ENCODE measurements at places on chromosomes 7 and 10.

DNA sequence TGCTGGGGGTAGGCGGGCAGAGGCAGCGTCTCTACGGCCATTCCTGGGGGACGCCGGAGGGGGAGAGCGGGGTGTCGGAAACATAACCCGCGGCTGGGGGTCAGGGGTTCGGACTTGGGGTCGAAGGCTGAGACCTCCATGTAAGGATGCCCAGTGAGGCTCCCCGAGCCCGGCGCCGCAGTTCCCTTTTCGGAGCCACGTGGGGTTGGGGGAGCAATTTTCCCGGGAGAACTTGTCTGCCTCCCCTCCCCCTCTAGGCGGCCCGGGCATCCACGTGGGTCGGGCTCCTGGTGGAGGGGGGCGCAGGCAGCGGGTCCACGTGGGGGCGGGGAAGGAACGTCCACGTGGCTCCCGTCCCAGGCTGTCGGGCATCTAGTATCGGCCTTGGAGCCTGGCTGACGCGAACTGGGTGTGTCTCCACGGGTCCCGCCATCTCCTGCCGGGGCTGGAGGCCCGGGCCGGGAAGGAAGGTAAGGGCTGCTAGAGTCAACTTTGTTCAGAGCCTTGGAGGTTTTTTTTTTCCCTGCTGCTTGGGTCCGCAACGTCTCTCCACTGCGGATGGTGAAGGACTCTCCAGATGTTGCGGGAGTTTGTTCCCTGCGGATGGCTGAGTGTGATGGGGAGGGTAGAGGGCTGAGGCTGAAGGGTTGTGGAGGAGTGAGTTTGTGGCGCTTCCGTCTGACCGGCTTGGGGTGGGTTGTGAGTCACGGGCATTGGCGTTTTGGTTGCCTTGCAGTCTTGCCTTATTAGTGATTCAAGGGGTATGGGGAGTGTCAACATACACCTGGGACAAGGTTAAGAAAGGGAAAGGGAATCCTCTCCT lies 744 bp downstream of the PPRC1 start:
- H3K27ac ChIP-seq: peak overlapping the region; percentile 91
- DNase-seq: no peak
- no peaks in the 10 kb centered on the region for H3K27me3 ChIP-seq
- peaks cover 15% of the 10 kb centered on the region for H3K4me1 ChIP-seq

GRCh38 chr10:132713421-132714095 lies 72.4 kb downstream of the NKX6-2 start:
- H3K36me3 ChIP-seq: peaks cover 3% of the 10 kb centered on the region
- no peaks in the 10 kb centered on the region for H3K4me1 ChIP-seq
- DNase-seq: no peak
- no peak overlapping the region for H3K27ac ChIP-seq
- no peak overlapping the region for H3K4me3 ChIP-seq

DNA sequence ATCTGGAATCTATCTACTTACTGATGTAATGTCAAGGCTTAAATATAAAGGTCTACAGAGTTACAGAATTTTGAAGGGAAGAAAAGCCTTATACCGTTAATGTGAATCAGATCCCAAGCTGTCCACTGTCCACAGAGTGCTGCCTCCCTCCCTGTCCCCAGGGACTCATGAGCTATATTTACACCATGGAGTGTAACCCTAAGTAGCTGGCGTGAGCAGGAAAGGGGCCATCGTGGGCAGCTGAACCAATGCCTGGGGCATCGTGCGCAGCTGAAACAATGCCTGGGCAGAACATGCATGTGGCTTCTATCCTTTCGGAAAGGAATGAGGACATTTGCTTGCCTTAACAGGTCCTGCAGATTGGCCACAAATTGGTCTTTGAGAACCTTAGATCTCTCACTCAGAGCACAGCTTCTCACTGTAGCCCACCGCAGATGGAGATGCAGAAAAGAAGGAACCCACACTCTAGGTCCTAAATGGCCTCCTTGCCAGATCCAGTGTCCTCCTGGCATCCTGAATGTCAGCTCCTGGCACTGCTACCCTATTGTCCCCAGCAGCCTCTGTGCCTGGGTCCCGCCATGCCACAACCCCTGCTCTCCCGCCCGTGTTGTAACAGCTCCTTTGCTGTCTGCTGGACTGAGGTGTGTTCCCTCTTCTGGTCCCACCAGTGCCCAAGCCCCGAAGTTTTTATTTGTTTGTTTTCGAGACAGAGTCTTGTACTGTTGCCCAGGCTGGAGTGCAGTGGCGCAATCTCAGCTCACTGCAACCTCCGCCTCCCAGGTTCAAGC lies 30.3 kb downstream of the CCDC3 start:
- DNase-seq: no peak
- no peak overlapping the region for H3K27ac ChIP-seq
- H3K27me3 ChIP-seq: no peaks in the 10 kb centered on the region
- no peaks in the 10 kb centered on the region for H3K4me1 ChIP-seq

DNA sequence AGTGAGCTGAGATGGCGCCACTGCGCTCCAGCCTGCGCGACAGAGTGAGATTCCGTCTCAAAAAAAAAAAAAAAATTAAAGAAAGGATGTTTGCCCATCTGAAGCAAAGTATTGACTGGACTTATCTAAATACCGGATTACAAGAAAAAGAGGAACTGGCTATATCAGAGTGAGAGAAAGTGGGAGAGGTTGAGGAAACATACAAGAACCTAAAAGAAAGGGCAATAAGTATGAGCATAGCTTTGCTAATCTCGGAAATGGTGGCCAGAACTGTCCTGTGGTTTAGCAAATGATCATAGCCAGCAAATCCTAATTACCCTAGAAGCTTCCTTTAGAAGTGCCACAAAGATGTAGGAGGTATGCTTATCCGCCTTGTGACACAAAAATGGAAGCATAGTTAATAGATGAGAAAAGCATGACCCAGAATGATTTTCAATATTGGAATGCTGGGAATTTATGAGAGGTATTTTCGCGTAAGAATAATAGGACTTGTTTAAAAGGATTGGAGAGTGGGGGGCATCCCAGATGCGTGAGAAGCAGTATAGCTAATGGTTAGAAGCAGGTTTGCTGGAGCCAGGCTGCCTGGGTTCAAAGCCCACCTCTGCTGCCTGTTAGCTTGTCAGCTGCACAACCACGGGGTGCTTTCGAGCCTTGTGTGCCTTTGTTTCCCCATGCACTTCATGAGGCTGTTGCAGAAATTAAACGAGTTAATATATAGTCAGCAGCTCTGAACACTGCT lies 1.2 kb upstream of the GTPBP4 start:
- DNase-seq: no peak
- H3K4me1 ChIP-seq: peaks cover 18% of the 10 kb centered on the region
- no peaks in the 10 kb centered on the region for H3K27me3 ChIP-seq

DNA sequence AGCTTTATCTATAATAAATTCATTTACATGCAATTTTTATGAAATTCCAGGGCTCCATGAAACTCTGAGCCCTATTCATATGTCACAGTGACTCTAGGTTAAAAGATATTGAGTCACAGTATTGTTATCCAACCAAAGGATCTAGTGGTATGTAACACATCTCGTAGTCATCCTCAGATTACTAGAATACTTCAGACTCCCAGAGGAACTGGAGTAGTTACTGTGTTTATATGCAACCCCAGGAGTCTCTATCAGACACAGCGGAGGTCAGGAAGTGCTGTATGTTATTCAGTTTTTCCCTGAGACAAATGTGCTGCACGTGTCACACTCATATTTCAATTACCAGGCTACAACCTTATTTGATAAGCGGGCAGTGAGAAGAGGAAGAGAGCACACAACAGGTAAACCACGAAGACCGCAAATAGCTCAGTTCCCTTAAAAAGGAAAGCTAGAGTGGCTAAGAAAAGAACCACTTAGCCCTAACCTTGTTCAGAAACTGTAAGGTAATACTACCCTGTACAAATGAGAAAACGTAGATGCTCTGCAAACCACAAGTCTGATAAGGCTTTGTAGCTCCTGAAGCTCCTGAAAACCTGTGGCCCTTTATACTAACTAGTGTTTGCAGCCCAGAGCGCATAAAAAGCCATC lies 114.0 kb upstream of the CNTNAP2 start:
- no peaks in the 10 kb centered on the region for H3K36me3 ChIP-seq
- H3K4me3 ChIP-seq: no peak overlapping the region

DNA sequence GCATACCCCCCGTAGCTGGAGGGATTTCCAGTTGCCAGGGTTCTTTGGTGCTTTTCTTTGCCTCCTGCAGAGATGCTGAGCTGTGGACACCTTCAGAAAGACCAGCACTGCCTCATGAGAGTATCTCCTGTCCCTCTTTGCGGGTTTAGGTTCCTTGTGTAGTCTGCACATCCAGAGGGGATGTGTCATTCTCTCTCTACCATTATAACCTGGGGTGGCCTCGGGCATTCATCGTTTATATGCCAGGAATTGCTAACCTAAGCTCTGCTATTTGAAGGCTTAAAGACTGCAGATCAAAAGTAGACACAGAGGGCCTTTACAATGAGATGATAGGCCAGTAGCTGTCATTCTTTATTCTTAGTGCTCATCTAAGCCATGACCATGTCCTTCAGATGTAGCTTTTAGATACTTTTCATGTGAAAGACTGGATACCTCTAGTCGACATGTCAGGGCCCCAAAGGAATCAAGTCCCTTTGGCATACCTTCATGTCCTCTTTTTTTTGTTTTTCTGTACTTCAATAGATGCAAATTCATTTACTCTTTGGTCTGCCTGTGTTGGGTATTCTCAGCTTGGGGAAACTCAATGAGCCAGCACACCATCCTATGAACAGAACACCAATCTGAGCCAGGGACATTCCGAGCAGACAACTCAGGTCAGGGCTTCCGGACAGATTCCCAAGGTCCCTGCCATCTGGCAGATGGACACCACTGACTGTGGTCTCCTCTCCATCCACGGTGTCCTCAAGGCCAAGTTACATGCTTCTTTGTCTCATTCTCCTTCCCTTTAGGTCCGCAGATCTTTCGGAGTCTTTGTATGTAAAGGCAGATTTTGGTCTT lies 129.3 kb downstream of the NRF1 start:
- no peak overlapping the region for H3K4me3 ChIP-seq
- no peak overlapping the region for H3K27ac ChIP-seq
- no peaks in the 10 kb centered on the region for H3K4me1 ChIP-seq
- no peaks in the 10 kb centered on the region for H3K27me3 ChIP-seq

- DNase-seq: no peak
- H3K4me1 ChIP-seq: no peaks in the 10 kb centered on the region
- no peaks in the 10 kb centered on the region for H3K27me3 ChIP-seq
- H3K36me3 ChIP-seq: no peaks in the 10 kb centered on the region
- H3K27ac ChIP-seq: no peak overlapping the region
Measured at GRCh38 chr10:118961436-118961835, 68.1 kb upstream of the NANOS1 start.

GRCh38 chr7:137990251-137990941 lies 11.5 kb downstream of the CREB3L2 start:
- no peak for DNase-seq
- no peak overlapping the region for H3K4me3 ChIP-seq
- H3K27me3 ChIP-seq: no peaks in the 10 kb centered on the region
- H3K4me1 ChIP-seq: peaks cover 4% of the 10 kb centered on the region
